Caki2 (cell line): ENCODE measurements at places on chromosomes 16 and 17.

DNA sequence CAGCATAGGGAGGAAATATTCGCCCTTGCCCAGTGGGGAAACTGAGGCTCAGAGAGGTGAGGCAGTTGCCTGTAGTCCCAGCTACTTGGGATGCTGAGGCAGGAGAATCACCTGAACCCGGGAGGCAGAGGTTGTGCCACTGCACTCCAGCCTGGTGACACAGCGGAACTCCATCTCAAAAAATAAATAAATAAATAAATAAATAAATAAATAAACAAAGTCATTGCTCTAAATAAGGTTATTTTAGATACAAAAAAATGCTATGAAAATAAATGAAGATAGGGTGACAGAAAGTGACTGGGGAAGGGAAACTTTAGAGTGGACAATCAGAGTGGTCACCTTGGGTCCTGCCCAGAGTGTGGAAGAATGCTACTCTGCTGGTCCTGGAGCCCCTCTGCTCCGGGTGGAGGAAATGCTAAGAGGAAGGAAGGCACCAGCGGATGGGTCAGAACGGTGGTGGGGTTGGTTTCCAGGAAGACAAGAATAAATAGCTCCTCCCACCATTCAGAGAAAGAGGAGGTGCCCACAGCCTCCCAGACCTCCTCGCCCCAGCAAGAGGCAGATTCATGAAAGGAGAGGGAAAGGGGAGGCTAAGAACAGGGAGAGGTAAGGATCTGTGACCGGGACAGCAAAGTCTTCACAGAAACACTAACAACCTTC lies 17.6 kb downstream of the TRPV3 start:
- DNase-seq = no peak

GRCh38 chr17:37746617-37747016 lies 1.8 kb upstream of the HNF1B start:
- DNase-seq = no peak

DNA sequence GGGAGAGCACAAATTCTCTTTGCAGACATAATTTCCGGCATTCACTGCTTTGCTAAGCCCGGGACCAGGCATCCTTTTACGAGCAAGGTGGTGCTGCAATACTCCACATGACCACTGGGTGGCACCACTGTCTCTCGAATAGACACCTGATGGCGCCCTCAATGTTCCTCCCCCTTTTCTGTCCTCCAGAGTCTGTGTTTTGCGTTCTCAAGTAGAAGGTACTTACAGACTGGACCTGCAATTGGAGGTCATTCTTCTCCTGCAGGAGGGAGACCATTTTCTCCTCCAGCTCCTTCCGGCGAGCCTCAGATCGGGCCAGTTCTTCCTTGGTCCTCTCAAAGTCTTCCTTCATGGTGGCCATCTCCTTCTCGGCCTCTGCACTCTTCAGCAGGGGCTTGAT lies 45.2 kb downstream of the MYH13 start:
- DNase-seq = peak; percentile 48

DNA sequence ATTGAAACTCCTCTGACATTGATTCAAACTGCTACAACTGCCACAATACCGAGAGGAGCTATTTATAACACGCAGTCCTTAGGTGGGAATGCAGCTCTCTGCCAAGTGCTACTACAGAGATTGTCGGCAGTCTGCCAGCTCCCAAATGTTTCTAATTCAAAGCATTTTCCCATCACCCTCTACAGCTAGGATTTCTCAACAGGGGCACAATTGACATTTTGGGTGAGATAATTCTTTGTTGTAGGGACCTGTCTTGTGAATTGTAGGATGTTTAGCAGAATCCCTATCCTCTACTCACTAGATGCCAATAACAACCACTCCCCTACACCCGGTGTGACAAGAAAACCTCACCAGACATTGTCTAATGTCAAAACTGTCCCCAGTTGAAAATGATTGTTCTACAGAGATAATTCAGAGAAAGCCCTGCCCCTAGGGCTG lies 7.8 kb upstream of the N4BP1 start:
- no peak for DNase-seq

GRCh38 chr17:7307686-7308624 lies 527 bp downstream of the EIF5A start:
- peak; percentile 16 for DNase-seq

DNA sequence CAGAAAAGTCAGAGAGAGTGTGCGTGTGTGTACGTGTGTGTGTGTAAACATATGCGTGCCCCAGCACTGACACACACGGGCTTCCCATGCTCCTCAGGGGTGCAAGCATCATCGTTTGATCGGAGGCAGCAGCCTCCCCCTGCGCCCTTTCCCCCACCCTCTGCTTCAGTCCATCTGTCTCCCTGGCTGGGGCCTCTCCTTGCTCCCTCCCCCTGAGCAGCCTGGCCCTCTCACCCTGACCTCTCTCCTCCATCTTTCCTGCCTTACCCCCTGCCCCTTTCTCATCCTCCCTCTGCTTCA lies 4.4 kb downstream of the STX1B start:
- no peak for DNase-seq

DNA sequence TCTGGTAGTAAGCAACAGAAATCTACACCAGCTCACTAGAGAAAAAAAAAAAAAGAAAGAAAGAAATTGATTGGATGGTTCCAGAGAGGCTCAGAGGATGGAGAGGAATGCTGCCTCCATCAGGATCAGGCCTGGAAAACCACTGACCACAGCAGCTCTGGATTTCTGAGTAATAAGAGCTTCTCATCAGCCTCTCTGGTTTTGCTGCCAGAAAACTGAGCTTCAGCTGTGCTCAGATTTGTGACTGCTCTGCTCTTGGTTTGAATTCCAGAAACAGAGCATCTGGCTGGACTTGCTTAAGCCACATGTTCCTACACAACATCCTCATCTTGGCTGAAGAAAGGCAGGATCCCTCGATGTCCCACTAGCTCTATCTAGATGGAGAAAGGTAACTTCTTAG lies 25.9 kb downstream of the IRX6 start:
- no peak for DNase-seq

DNA sequence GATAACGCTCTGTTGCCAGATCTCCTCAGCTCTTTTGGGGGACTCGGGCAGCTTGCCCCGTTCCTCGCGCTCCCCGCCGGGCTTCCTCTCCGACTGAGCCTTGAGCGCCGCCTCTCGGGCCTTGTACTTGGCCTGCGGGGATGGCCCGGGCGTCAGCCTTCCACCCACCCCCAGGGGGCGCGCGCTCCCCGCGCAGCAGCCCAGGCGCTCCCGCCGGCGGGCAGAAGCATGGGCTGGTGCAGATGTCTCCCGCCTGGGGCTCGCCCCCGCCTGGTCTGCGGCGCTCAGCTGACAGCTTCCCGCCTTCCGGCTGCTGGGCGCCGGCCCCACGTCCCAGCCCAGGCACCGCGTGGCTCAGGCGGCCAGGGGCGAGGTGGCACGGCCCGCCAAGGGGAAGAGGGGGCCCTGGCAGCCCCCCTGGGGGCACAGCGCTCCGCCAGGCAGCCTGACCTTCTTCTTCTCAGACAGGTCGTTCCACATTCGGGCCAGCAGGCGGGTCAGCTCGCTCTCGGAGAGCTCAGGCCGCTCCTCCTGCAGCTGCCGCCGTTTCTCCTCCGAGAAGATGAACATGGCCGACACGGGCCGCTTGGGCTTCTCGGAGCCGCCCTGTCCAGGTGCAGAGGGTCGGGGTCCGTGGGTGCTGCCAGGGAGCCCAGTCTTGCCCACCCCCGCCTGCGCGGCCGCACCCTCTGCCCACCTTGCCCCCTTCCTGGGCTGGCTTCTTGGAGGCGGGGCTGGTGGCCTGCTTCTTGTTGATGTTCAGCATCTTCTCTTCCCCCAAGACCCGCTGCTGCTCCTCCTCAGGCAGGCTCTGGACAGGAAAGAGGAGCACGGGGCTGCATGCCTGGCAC lies 8.9 kb downstream of the UBTF start:
- DNase-seq = no peak

DNA sequence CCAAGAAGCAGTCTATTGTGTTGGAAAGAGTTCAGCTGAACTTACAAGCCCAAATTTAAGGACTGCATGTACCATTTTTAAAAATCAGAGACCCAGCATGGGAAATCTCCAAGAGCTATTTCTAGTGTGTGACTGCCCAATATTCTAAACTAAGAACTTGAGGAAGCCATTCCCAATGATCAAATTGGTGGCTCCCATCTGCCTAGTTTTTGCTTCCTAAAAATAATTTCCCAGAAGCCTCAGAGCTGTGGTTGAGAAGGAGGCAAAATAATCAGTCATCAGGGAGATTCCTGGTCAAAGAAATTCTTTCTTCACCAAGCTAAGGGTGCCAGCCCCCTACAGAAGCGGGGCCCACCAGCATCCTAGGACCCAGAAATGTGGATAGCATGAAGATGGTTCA lies 176.1 kb upstream of the CDH5 start:
- no peak for DNase-seq

- DNase-seq = no peak
Observed at GRCh38 chr17:16003841-16004240, 4.2 kb downstream of the TTC19 start.

DNA sequence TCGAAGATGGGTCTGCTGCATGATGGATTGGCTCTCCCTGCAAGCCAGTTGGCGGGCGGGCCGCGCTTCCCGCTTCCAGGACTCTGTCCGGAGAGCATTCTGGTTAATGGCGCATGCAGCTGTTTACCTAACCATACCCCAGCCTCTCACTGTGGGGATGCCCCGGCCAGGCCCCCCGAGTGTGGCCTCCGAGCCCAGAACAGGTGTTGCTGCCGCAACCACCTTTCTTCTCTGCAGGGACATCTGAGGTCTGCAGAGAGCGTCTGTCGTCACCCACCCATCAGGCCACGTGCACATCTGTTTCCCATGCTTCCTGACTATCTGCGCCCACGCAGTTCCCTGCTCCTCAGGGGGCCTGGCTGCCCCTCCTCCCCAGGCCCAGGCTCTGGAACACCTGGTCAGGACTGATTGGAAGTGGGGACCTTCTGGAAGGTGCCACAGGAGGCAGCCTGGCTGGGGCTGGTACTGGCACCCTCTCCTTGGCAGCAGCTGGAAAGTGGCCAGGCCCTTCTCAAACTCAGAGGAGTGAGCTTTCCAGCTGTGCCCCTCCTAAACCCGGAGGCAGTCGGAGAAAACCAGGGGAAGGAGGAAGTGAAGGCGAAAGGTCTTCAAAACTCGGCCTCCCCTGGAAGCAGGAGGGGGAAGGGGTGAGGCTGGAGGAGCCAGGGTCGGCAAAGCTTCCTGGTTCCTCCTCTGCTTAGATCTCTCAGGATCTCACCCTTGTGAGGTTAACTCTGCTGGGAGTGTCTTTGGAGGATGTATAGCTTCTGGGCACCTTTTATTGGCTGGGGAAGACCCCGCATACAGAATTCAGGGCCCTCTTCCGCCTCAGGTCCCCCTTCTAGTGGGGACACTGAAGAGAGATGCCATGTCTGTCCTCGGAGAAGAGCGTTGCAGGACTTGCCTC lies 64.5 kb upstream of the CIBAR2 start:
- DNase-seq = no peak

DNA sequence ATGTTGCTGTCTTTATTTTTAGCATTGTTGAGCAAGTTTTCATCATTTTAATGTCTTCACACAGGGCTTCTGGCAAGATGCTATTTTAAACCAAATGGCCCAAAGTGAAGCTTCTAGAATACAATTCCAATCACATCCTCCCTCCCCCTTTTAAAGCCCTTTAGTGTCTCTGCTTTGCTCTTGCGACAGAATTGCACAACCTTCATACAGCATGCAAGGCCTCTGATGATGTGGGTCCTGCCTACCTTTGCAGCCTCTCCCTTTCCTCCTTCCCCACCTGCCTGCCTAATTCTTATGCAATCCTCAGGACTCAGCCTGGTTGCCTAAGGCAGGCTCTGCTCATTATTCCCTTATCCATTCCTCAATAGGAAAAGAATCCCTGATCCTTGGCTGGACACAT lies 381.7 kb downstream of the SLC39A11 start:
- DNase-seq = no peak

GRCh38 chr16:53084746-53085334 lies 30.0 kb downstream of the CHD9 start:
- DNase-seq = no peak

DNA sequence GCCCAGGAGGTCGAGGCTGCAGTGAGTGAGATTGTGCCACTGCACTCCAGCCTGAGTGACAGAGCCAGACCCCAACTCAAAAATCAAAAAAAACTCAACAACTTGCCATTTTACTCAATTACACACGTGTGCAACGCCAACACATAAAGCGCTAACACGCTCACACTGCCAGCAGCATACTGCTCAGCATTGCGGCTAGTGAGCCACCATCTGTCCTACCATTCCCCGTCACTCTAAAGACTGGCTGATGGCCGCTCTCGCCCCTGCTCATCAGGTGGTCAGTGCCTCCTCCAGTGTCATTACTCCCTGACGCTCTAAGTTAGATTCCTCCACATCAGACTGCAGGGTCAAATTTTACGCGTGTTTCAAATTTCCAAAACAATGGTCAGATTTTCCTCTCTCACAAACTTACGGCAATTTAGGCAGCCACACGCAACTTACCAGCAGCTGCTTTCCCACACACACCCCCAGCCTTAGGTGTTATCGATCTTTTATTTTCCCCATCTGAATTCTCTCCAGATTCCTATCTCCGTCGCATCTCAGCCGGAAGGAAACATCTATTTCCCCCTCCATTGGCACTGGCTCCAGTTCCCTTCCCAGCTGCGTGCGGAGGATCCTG lies 240.8 kb downstream of the C16orf95 start:
- no peak for DNase-seq

GRCh38 chr17:78555746-78556401 lies 21.3 kb downstream of the DNAH17 start:
- no peak for DNase-seq

GRCh38 chr17:38558728-38559050 lies 47.1 kb downstream of the SRCIN1 start:
- DNase-seq = peak; percentile 51

GRCh38 chr17:80319262-80319998 lies 58.8 kb downstream of the RNF213 start:
- DNase-seq = no peak

DNA sequence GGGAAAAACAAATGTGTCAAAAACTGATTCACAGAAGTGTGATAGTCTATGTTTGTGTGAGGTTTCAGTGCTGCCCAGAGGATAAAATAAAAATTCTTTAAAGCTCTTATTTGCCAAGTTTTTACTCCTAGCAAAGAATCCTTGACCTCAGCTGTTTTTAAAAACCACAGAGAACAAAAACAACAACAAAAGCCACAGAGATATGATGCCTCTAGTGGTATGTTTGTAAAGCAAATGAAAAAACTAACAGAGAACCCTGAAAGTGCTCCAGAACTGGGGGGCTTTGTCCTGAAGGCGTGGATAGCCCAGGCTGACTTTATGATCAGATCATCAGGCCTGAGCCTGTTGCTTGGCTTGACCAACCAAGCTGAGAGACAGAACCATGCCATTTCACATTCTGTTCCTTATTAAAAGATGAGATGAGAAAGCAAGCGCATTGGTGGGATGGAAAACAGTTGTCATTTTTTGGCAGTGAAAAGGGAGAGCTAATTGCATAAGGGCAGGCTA lies 411.0 kb downstream of the CPPED1 start:
- no peak for DNase-seq

- peak; percentile 42 for DNase-seq
Observed at GRCh38 chr17:5587438-5588032, 3.2 kb upstream of the NLRP1 start.
